ENCODE measurements at places on chromosomes 11 and 22.

DNA sequence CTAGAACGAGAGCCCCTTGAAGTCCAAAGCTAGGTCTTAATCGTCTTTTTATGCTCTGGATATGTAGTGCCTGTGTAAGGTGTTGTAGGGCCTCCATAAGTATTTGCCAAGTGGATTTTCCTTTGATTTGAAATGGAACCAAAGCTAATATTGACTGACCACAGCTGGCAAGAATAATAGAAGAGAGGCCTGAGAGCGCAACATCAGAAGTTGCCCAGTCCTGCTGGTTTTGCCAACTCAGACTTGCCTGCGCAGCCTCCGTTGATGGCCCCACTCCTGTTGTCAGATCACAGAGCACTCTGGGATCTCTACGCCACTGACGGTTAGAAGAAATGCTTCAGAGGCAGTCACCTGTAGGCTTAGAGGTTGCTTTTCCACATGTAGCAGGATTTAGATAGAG is 251.2 kb downstream of the TENM4 start:
- DNase-seq: no peak

GRCh38 chr22:41480397-41480735 is 11.4 kb downstream of the ACO2 start:
- DNase-seq: no peak

DNA sequence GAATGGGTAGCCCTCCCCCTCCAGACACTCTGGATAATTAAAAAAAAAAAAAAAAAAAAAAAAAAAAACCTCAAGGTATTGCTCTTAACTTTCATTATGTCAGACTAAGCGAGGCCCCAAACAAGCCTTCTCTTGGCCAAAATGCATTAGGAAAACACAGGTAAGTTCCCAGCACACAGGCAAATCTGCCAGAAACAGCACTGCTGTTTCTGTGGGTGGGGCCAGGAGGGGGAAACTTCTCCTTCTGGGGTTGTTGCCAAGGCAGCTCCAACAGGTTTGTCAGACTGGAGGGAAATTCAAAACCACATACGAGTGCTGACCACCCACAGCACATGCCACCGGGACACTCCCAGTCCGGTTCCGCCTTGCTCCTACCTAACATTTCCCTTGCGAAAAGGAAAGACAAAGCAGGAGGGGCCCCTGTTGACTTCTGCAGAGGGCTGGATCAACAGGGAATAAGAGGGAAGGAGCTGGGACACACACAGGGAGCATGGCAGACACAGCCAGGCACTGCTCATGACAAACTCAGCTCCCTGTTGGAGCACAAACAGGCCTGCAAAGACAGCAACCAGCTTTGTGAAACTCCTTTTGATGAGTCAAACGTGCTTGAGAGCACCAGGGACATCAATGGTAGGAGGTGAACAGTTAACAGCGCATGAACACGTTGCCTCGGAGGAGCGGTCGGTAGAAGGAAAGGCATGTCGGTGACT is 55.0 kb downstream of the MYH9 start:
- no peak for DNase-seq

GRCh38 chr22:32336121-32336603 is 21.5 kb upstream of the RFPL3 start:
- DNase-seq: no peak
